ENCODE measurements at places on chromosomes 2 and 18. TPM values are rescaled to one million over a fixed set of nuclear protein-coding genes. Genes with fewer than 3 reads are reported as not detected.

SYT4 gene
- not detected for total RNA-seq

GAL3ST2 gene
- total RNA-seq, result not detected

ARHGAP15 gene
- not detected for total RNA-seq

DNA sequence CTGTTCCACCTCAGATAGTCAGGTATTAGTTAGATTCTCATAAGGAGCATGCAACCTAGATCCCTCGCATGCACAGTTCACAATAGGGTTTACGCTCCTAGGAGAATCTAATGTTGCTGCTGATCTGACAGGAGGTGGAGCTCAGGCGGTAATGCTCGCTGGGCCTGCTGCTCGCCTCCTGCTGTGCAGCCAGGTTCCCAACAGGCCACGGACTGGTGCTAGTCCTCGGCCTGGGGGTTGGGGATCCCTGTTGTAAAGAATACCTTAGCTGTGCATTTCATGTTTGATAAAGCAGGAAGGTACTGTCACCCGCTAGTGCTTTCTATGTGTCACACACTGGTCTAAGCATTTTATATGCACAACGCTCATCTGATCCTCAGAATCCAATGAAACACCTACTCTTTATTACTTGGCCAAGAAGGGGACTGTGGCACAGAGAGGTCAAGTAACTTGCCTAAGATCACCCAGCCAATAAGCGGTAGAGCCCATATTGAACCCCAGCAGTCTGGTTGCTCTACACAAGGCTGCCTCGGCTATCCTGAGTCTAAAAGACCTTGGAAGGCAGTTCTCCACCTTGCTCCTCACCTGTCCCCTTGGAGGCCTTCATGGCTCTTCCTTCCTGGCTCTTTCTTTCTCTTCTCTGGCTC lies 35.8 kb downstream of the SLC4A3 start:
- no peak for DNase-seq

DNA sequence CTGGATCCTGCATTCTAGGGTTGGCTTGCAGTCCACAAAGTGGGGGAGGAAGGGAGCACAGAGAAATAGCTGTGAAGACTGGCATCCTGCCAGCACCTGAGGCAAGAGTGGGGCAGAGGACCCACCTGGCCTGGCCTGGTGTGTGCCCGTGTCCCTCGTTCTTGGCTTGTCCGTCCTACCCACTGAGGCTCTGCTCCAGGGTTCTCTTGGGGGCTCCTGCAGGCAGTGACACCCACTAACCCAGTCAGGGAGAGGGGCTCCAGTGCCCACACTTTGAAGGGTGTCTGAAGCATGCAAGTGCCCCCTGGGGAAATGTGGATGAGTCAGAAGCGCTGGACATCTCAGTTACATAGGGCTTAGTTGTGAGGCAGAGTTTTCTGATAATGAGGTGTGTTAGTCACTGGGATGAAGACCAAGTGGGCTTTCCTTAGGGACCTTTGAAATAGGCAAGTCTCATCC lies 79.4 kb downstream of the SLC4A3 start:
- DNase-seq, result peak; percentile 89

- DNase-seq, result peak; percentile 30
Measured at GRCh38 chr2:161414042-161415033, 1.8 kb upstream of the TBR1 start.

GLI2 gene
- total RNA-seq, result 4.7 TPM

- DNase-seq, result peak; percentile 27
Measured at GRCh38 chr2:224038049-224038829, 847 bp downstream of the SERPINE2 start.

DNA sequence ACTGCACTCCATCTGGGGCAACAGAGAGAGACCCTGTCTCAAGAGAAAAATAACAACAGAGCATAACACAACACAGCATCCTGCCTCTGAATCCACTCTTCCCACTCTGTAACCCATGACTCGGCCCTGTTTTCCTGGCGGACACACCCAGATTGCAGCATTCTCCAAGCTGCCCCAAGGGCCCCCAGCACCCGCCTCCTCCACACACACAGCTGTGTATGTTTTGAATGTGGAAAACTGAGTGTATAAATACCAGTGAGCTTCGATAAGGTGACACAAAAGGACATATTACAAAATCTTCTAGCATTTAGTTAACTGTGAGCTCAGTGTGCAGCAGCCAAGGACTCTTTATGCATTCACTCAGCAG lies 13.0 kb downstream of the IMPA2 start:
- peak; percentile 18 for DNase-seq

IL1RN gene
- total RNA-seq, result 0.41 TPM

DNA sequence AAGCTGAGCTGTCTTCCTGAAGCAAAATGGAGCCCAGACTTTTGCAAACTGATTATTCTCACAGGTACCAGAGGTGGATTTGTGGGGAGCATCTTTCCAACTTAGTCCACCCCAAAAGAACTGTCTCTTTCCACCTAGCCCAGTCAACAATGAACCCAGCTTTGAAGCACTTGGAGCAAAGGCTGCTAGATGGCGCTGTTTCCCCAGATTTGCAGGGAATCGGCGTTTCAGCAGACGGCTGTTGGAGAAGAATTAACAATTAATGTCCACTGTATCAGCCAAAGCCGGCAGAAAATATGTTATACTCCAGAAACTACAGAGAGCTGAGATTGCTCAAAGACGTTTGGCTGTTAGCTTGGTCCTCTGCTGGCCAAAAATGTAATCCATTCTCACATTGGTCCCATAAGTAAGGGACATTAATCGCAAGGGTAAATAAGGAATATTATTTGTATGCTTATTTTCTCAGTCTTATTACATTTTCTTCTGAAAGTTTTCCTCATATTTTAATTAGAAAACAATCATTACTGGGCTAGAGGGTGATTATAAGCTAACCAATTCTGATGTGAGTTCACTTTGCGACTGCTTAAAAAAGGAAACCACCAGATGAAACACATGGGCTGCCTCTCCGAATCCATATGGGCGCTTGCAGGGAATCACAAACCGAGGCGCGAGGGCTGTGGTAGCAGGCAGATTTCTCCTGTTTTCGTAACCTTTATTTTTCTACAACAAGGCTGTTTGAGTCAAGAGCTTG lies 423.8 kb upstream of the MEX3C start:
- peak; percentile 27 for DNase-seq

- DNase-seq, result peak; percentile 83
Measured at GRCh38 chr2:42102024-42102590, 54.3 kb downstream of the PKDCC start.

EMILIN1 gene
- total RNA-seq, result 0.10 TPM

GRCh38 chr2:2662037-2662846 lies 331.2 kb upstream of the MYT1L start:
- no peak for DNase-seq

GRCh38 chr2:8510519-8510918 lies 171.3 kb upstream of the ID2 start:
- DNase-seq, result no peak

RAB6C gene
- not detected for total RNA-seq
